Hippocampal formation (tissue), 2 donors: ENCODE measurements at places on chromosomes 5 and 9.

- DNase-seq = no peak
Measured at GRCh38 chr5:158874792-158875191, 224.9 kb downstream of the EBF1 start.

DNA sequence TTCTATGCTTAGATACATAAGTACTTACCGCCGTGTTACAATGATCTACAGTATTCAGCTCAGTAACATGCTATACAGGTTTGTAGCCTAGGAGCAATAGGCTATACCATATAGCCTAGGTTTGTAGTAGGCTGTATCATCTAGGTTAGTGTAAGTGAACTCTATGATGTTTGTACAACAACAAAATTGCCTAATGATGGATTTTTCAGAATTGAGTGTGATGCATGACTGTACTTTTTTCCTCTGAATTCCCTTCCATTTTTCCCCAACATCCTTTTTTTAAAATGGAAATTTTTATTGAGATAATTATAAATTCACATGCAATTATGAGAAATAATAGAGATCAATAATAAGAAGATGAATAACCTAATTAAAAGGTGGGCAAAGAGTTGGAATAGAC is 67.9 kb upstream of the TNFSF8 start:
- DNase-seq = no peak

GRCh38 chr5:72476721-72477120 is 30.5 kb downstream of the ZNF366 start:
- no peak for DNase-seq

DNA sequence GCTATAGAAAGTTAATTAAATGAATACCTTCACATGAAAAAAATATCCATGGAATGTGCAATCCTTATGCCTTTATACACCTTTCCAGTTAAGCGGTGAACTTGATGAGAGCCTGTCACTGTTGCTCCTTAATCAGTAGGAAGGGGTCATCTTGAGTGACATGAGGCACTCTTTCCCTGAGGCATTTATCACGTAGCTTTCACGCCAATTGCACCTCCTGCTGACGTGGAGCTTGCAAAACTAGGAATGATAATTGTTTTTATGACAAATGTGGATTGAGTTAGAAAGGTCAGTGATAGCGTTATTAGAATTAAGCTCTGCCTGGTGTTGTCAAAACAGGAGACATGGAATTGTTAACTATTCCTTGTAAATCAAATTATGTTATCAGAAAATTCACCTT is 79.7 kb downstream of the SLF1 start:
- DNase-seq = no peak

GRCh38 chr5:135034236-135034962 is 371 bp upstream of the PITX1 start:
- no peak for DNase-seq

DNA sequence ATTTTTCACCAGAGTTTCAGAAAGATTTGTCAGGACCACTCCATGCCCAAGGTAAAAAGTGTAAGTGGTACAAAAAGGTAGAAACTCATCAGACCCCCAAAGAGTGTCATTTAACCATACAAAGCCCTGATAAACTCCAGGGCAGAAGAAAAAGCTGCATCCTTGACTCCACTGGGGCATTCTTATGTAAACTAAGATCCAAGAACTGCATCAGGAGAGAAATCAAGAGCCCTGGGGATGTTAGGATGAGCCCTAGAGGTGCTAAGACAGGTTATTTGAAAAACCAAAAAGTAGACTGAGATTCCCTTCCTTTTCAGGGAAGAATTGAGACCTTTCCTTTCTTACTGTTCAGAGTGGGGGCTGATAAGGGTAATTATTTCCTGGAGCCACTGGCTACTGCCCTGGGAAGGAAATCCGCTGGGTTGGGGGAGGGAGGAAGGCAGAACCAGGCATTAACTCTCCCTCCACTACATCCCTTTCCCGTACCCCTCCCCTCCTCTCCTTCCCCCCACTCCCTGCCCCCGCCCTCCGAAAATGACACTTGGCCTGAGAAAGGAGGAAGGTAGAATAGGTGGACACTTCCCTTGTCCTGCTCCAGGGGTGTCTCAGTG is 54.7 kb downstream of the FXN start:
- DNase-seq = no peak
